ENCODE measurements at places on chromosomes 2 and 18. TPM values are rescaled to one million over a fixed set of nuclear protein-coding genes. Genes with fewer than 3 reads are reported as not detected.

- no peak for DNase-seq
Observed at GRCh38 chr2:11152591-11152990, 2.7 kb upstream of the SLC66A3 start.

The PTPRN gene
- total RNA-seq = not detected

The LCT gene
- not detected for total RNA-seq

- no peak for DNase-seq
Observed at GRCh38 chr2:144233317-144233716, 286.6 kb downstream of the ZEB2 start.

GRCh38 chr2:60885683-60886082 is 4.3 kb downstream of the REL start:
- DNase-seq = peak; percentile 36

GRCh38 chr2:191889931-191890330 is 43.0 kb upstream of the CAVIN2 start:
- DNase-seq = no peak

- DNase-seq = no peak
Observed at GRCh38 chr18:27121108-27121507, 64.0 kb downstream of the CHST9 start.

- DNase-seq = no peak
Observed at GRCh38 chr2:166170356-166170755, 42.5 kb upstream of the SCN1A start.

DNA sequence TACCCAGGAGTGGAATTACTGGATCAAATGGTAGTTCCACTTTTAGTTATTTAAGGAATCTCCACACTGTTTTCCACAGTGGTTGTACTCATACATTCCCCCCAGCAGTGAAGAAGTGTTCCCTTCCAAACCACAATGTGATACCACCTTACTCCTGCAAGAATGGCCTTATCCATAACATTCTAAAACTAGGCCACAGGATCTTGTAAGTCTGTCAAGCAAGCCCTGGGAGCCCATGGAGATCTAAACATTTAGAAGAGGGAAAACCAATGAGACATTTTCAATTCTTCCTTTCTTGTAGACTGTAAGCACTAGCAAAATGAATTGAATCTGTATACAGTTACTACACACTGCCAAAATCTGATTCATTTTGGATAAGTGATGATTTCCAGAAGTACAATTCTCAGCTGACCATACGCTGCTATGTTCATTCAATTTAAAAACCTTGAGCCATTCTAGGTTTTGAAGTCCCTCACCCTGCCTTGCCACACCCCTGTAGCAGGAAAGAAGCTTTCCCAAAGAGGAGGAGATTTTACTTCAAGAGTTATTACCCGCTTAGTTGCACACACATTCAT is 149.1 kb downstream of the SLC8A1 start:
- no peak for DNase-seq

The RAX gene
- not detected for total RNA-seq

- DNase-seq = no peak
Observed at GRCh38 chr2:112216167-112216566, 38.7 kb downstream of the ZC3H8 start.

DNA sequence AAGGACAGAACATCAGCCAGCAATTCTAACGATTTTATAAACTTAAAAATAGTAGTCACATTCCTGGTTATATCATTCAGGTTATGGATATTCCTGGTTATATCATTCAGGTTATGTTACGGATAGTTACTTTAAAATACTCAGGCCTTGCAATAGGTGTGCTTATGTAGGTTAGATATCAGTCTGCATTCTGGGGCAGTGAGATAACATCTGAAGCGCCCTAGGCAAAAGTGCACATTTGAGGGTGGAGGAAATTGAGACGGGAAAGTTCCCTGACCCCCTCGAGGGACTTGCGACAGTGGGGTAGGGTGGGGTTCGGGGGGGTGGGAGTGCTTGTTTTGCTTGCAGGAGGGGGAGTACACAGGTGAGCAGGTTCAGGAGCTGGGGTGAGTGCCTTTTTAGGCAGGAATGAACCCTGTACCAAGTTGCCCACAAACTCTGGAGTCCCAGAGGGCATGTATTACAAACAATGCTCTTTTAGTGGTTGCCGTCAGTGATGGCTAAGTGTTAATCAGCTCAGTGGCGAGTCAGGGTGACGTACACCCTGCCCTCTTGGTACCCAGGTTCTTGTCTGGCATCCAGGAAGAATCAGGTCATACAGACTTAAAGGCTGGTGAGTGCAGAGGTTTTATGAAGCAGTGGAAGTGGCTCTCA is 31.8 kb downstream of the CREG2 start:
- no peak for DNase-seq

The DSEL gene
- total RNA-seq = 8.5 TPM

The STK16 gene
- 14.5 TPM for total RNA-seq

GRCh38 chr2:191566344-191566743 is 111.6 kb upstream of the NABP1 start:
- DNase-seq = peak; percentile 68

The OST4 gene
- 418 TPM for total RNA-seq

The NOSTRIN gene
- total RNA-seq = 2.5 TPM

The DQX1 gene
- total RNA-seq = not detected

DNA sequence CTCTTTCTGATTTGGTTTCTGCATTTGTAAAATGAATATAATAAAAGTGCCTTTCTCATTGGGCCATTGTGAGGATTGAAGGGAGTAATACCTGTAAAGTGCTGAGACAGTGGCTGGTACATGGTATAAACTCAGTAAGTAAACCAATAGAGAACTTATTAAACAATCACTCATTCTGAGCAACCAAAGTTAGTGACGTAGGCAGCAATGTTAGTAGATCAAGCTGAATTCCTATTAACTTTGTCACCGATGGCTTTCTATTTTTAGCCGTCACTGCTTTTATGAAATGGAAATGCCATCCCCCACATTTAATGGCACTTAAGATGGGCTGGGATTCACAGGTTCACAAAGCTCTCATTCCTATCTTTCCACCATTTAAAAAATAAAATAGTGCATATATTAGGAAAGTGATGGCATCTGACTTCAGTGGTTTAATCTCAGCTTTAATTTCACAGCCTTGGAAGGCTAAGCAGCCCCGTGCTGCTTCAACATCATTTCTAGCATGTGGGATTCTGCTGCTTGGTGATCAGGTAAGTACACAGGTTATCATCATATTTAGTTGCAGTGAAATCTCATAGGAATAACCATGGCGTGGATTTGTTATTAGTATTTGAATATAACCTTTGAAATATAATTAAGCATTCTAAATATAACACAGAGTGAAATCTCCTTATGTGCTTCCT is 17.6 kb upstream of the PPP4R1 start:
- peak; percentile 39 for DNase-seq

DNA sequence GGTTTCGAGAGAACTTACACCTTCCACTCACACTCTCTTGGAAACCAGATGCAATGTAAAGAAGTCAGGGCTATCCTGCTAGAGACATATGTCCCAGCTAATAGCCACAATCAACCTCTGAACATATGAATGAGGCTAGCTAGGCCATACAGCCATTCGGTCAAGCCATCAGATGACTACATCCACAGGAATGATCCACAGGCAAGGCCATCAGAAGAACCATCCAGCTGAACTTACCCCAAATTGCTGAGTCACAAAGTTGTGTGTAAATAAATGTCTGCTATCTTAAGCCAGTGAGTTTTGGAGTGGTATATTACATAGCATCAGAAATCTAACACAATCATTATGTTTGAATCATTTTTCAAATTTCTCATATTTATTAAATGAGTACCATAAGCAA is 5.2 kb upstream of the SPAST start:
- DNase-seq = no peak

DNA sequence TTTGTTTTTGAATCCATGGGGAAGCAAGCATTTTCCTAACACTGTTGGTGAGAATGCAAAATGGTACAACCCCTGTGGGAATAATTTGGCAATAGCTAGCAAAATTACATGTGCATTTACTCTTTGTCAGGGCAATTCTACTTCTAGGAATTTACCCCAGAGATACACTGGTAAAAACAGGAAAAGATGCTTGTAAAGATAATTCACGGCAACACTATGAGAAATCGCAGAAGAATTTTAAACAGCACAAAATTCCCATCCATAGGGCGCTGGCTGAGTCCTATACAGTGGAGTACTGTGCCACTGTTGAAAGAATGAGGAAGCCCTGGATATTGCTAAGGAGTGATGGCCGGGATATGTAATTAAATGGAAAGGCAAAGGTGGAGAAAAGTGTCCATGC is 75.8 kb downstream of the DGKD start:
- peak; percentile 85 for DNase-seq

- no peak for DNase-seq
Observed at GRCh38 chr2:196957881-196958525, 31.5 kb upstream of the PGAP1 start.

The CROCC2 gene
- not detected for total RNA-seq

DNA sequence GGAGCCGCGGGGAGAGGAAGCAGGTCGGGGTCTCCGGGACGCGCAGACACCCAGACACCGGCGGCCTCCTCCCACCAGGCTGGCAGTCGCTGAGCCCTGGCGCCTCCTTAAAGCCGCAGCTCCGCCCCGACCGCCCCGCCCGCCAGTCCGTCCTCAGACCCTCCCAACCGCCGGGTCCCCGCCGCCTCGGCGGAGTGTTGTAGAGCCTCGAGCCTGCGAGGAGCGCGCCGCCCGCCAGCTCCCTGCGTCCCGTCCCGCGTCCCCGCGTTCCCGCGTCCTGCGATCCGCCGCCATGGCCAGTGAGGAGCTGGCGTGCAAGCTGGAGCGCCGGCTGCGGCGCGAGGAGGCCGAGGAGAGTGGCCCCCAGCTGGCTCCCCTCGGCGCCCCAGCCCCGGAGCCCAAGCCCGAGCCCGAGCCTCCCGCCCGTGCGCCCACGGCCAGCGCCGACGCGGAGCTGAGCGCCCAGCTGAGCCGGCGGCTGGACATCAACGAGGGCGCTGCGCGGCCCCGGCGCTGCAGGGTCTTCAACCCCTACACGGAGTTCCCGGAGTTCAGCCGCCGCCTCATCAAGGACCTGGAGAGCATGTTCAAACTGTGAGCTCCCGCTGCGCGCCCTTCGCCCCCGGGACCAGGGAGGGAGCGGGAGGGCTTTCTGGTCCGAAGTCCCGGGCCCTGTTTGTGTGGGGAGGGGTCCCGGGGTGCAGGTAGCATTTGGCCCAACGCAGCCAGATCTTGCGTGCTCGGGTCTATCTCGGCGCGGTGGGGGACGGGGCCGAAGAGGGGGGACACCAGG is at the start of gene EFHD1:
EFHD1 (plus strand) TSS at position 192 of the 793 bp plus-strand sequence; CDS start at position 293, 101 bp downstream.
- DNase-seq = peak; percentile 70

GRCh38 chr2:85878719-85879370 is 9.9 kb downstream of the ST3GAL5 start:
- peak; percentile 51 for DNase-seq

DNA sequence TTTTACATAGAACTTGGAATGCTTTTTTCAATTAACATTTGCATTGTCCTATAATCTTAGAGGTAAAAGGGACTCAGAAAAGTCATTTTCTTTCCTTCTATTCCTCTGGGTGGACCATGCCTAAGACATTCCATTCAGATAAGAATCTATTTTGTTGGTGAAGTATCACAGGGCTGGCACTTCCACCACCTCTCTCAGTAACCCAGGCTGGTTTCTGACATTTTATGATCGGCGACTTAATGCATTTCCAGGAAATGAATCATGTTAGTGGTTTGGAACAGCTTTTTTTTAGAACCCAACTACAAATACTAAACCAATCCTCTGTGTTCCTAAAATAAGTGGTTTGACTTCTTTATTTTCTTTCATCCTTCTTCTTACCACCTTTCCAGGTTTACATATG is 27.0 kb downstream of the GAD1 start:
- DNase-seq = no peak

The CLEC4F gene
- 0.13 TPM for total RNA-seq

The IL18RAP gene
- not detected for total RNA-seq

DNA sequence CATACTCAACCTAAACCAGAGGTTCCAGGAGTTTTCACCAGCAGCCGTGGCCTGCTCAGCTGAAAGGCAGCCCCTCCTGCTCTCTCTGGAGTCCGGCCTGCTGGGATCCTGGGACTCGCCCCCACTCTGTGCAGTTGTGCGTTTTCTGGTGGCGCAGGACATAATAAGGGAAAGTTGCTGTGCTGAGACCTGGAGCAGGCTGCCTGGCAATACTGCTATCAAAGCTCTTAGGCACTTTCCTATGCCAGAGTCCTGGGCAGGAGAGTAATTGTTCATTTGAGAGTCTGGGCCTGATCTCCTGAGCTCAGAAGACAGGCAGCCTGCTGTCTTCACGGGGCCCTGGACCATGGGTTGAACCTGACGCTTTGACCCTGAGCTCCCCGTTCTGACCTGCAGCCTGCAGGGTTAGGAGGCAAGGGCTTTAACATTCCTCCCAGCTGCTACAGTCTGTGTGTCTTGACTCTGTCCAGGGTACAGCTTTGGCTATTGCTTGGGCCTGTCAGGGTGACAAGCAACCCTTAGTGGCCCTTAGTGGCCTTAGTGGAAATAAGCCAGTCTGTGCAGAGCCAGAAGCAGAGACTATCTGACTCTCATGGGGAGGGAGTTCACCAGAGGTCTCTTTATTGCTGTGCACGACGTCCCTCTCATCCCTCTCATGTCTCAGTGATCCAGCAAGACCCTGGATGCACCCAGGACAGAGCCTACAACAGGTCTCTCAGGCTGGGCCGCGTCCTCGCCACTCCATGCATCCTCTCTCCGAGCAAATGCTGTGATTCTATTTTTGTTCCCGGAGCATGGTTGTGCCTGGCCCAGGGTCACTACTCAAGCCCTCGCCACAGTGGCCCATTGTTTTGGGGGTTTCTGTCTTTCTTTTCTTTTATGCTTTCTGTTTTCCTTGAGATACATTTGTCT is 60.6 kb downstream of the ACKR3 start:
- no peak for DNase-seq

GRCh38 chr18:77894060-77894459 is 644.4 kb downstream of the GALR1 start:
- no peak for DNase-seq

- no peak for DNase-seq
Observed at GRCh38 chr2:231280846-231281245, 82.4 kb downstream of the ARMC9 start.

GRCh38 chr2:139967665-139968064 is 1187.5 kb upstream of the NXPH2 start:
- no peak for DNase-seq

DNA sequence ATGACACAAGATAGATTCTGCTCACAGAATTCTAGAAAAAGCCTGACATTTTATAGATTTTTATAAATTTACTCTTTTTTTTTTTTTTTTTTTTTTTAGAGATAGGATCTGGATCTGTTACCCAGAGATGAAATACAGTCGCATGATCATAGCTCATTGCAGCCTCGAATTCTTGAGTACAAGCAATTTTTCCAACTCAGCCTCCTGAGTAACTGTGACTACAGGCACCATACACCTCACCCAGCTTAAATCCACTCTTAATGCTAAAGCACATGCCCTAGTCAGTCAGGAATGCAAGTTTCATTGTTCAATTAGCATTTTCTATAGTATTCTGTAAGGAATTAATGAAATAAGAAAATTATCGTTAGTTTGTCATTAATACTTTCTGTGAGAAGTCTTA is 32.1 kb upstream of the WDR75 start:
- no peak for DNase-seq

DNA sequence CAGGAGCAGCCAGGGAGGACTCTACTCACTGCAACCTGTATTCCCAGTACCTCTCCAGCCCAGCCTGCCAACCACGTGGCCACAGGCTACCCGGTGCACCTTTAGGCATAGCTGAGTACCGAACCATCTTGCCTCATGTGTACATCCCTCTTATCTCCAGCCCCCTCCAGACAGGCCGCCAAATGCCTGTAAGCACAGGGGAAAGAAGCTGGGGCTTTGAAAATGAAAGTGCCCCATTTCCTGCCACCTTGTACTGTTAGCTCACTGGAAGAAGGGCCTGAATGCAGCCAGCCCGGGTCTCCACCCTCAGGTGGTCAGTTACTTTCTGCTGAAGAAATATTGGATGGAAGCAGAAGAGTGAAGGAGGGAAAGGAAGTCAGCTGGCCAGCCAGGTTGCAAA is 27.2 kb upstream of the RFX8 start:
- DNase-seq = no peak

All from dermis microvascular lymphatic vessel endothelial cell (primary cell).